ACHN (cell line): ENCODE measurements at places on chromosomes 2 and 18.
A peak's percentile ranks its signal among the peaks of the same experiment; 100 is the strongest.

DNA sequence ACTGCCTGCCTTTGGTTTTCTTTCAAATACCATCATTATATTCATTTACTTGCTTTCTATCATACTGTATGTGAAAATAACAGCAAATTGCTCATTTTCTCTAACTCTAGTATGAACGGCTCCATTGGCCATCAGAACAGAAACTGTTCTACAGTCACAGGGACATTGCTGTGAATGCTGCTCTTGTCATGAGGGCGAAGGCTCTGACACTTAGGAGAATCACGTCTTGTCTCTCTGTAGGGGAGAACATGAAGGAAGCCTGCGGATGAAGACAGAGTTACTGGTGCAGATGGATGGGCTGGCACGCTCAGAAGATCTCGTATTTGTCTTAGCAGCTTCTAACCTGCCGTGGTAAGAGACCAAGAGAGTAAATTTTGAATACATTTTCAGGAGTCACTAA lies 41.7 kb upstream of the ELOA2 start:
- no peak for DNase-seq

DNA sequence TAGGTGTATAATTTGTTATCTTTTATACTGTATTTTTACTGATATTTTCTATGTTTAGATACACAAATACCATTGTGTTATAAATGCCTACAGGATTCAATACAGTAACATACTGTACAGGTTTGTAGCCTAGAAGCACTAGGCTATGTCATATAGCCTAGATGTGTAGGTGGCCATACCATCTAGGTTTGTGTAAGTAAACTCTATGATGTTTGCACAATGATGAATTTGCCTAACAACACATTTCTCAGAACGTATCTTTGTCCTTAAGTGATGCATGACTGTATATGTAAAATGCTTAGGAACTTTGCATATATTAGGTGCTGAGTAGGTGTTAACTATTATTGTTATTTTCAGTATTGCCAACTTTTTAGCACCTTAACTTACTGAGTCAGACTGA lies 17.3 kb downstream of the UNC80 start:
- DNase-seq = no peak

GRCh38 chr18:33556846-33557245 lies 21.2 kb upstream of the ASXL3 start:
- DNase-seq = no peak

GRCh38 chr2:74947703-74948102 lies 10.7 kb upstream of the POLE4 start:
- no peak for DNase-seq

GRCh38 chr2:226561962-226562361 lies 237.7 kb downstream of the IRS1 start:
- no peak for DNase-seq

GRCh38 chr2:62215306-62216064 lies 19.6 kb downstream of the B3GNT2 start:
- DNase-seq = no peak

- no peak for DNase-seq
Measured at GRCh38 chr2:19109518-19109917, 248.9 kb downstream of the OSR1 start.

DNA sequence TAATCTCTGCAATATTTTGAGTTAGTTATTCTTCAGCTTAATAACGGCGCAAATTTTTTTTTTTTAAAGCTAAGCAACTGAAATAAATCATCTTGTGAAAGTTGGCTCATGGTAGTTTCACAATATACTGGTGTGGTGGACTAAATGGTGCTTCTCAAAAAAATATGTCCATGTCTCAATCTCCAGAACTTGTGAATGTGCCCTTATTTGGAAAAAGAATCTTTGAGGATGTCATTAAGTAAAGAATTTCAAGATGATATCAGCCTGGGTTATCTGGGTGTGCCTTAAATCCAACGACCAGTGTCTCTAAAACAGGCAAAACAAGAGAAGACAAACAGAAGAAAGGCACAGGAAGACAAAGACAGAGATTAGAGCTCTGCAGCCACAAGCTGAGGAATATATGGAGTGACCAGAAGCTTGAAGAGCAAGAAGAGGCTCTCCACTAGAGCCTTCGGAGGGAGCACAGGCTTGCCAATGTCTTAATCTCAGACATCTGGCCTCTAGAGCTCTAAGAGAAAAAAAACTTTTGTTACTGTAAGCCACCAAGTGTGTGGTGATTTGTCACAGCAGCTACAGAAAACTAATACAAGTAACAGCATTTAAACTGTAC lies 71.4 kb downstream of the HNMT start:
- DNase-seq = no peak

- DNase-seq = no peak
Measured at GRCh38 chr2:24007693-24008092, 2.2 kb upstream of the MFSD2B start.

DNA sequence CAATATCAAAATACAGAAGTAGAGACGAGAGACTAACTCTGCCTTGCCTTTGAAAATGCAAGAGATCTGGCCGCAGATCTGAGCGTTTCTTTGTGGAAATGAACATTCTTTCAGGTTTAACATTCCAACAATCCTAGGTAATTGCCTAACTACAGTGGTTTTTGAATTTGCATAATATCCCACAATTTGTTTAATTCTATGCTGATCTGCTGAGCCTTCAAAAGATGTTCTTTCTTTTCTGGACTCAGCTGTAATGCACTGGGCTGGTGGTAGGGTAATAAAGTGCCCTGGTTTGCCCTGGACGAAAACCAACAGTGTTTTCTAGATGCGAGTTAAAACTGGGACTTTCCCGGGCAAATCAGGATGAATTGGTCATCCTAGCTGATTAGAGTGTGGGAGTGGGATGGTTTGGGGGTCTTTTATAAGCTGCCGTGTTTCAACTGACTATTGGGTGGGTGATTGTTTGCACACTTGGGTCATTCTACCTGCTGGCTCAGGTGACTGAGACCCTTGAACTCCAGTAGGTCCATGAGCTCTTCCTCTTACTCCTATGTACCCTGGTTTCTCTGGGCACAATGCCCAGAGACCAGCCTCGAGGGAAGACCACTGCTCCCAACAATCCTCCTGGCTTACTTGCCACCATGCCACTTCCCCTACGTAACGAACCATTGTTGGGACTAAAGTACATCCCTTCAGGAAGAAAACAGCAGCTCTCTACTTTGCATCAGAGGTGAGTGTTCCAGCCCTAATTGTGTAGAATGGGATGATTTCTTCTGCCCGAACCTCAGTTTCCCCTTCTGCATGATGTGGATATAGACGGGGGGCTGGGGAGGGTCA lies 3.4 kb upstream of the PAX8 start:
- DNase-seq = peak; percentile 48
